ENCODE measurements at places on chromosomes 2 and 18. TPM values are rescaled to one million over a fixed set of nuclear protein-coding genes. Genes with fewer than 3 reads are reported as not detected.
A peak's percentile ranks its signal among the peaks of the same experiment; 100 is the strongest.

DNA sequence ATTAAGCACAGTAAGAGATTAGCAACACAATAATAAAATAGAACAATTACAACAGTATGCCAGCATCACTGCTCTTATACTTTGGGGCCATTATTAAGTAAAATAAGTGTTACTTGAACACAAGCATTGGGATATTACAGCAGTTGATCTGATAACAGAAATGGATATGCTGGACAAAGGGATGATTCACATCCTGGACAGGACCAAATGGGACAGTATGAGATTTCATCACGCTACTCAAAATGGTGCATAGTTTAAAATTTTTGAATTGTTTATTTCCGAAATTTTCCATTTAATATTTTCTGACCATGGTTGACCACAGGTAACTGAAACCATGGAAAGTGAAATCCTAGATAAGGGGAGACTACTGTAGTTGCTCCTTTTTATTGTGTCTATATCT is 138.2 kb downstream of the UBR3 start:
- ATAC-seq, result no peak

DNA sequence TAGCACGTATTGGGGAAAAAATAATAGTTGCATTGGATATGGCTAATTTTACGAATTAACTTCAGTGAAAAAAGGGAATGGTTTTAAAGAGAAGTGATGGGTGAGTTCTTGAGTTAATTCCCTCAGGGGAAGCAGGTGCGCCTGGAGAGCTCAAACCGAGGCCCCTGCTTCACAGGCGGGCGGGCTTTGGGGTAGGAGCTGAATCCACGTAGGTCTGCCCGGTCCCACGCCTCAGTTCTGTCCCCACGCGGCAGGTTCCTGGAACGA is 44.1 kb downstream of the GORASP2 start:
- ATAC-seq, result no peak

PSMA8 gene
- total RNA-seq, result not detected

- ATAC-seq, result peak; percentile 89
Measured at GRCh38 chr18:67783196-67783946, 266.9 kb upstream of the DSEL start.

DNA sequence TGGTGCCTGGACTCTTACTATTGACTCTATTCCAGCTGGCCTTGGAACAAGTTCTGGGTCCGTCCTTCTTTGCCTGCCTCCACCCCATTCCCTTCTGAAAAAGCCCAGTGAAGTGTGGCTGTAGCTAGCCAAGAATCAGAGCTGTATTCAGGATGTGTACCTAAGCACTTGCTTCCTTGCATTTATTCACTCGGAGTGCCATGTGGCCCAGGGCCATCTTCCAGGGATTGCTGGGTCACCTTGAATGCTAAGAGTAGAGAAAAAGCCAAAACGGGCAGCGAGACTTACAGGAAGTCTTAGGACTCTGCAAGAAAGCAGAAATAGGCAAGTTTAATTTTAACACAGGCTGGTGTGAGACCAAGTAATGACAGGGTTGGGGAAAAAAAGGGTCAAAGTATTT is 4.1 kb downstream of the ITGA6 start:
- no peak for ATAC-seq

FBXO48 gene
- total RNA-seq, result 2.3 TPM

- no peak for ATAC-seq
Measured at GRCh38 chr2:111194835-111195621, 74.3 kb downstream of the BCL2L11 start.

GRCh38 chr18:51192026-51192425 is 5.5 kb downstream of the MEX3C start:
- no peak for ATAC-seq

DNA sequence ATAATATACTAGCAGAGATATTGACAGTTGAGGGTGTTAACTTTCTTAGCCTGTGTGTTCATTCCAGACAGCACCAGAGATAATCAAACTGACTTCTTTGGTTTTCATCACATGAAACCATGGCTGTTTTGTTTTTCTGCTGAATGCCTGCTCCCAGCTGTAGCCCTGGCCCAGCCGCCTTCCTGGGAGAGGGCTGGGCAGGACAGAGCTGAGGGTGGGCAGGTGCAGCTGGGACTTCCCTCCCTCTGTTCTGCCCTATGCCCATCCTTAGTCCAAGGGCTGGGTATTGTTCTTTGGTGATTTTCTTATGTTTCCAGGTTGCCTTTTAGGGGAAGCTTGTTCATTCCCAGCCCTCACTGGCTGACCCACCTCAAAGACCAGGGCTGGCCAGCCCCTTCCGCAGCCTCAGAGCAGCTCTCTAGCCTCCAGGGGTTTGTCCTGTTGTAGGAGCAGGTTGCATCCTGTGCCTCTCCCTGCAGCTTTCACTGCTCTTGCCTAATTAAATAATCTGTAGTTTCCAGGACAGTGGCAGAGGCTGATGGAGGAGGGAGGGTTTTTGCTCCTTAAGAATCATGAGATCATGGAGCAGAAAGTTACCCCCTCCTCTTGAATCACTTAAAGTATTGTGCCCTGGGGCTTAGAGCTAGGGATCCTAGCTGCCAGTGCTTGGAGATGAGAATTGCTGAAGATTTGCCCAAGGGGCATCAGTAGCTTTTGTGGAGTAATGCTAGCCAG is 61.4 kb downstream of the MTCL1 start:
- ATAC-seq, result no peak

DNA sequence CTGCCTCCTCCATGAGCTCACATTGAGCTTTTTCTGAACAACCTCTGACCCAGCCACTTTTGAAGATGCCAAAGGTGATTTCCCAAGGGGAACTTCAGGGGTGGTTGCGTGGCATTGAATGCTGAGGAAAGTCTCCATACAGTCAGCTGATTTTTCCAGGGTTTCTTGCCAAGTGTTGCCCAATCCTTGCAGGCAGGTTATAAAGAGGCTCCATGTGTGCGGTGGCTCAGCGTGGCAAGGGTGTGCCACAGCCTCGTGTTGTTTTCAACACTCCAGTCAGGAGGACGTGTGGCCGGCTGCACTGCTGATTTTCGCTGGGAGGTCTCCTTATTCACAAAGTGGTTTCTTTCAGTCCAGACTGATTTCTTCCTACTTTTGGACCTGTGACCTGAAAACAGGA is 81.4 kb upstream of the GATA6 start:
- ATAC-seq, result no peak

VWA3B gene
- total RNA-seq, result not detected

DNA sequence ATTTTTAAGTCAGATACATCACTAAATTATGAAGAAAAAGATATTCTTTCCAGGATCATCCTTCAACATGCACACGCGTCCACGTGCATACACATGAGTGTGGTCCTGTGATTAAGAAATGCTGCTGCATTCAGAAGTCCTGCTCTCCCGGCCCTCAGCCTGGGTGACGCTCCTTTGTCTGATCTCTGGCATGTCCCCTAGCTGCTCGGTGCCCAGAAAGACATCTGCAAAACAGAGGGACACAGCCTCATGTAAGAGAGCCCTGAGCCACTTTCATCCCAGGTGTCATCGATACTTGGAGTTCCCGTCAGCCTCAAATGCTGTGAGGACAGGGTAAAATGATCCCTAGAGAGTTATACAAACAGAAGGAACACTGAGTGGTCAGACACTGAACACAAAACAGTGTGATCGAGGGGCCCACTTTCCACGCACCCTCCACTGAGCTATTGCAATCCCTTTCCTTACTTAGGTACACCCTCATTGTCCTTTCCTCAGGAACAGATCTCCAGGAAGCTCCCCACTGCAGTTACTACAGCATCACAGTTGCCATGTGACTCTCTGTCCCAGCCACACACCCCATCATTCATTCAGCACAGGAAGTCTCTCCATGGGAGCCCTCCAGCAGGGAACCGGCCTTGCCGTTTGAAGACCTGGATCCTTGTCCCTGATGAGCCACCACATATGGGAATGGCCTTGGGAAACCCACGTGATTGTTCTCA is 32.1 kb downstream of the CRACDL start:
- ATAC-seq, result no peak

PLGLB1 gene
- total RNA-seq, result 2.4 TPM

DNA sequence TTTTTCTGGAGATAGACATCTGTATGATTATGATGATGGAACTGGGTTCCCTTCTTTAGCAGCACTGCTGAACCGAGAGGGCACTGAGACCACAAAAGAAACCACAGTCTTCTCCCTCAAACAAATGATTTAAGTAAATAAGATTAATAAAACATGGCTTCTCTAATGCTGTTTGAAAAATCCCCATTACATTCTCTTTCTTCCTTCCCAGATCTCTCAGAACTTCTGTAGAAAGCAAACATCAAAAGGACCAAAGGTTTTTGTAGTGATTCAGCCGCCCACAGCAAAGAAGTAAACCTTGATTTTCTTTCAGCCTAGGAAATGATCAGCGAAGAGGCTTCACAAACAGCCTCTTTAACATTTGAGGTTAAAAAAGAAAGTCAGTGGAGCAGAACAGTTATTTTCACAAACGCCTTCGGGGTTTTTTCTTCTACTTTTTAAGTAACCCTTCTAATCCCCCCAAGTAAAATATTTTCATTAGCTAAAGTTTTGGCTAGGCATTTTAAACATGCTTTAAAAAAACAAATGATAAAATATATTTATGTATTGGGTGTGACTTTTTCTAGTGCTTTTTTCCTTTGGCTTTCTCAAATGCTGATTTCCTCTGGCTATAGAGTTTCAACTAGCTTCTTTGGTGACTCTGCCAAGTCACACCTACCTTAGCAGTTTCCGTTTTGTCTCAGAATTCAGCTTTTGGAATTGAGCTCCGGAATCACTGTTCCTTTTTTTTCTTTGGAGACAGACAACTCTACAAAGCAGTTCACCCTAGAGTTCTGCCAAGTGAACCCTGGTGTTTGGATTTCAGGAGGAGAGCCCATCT is 89.6 kb downstream of the UPP2 start:
- ATAC-seq, result peak; percentile 84

DNA sequence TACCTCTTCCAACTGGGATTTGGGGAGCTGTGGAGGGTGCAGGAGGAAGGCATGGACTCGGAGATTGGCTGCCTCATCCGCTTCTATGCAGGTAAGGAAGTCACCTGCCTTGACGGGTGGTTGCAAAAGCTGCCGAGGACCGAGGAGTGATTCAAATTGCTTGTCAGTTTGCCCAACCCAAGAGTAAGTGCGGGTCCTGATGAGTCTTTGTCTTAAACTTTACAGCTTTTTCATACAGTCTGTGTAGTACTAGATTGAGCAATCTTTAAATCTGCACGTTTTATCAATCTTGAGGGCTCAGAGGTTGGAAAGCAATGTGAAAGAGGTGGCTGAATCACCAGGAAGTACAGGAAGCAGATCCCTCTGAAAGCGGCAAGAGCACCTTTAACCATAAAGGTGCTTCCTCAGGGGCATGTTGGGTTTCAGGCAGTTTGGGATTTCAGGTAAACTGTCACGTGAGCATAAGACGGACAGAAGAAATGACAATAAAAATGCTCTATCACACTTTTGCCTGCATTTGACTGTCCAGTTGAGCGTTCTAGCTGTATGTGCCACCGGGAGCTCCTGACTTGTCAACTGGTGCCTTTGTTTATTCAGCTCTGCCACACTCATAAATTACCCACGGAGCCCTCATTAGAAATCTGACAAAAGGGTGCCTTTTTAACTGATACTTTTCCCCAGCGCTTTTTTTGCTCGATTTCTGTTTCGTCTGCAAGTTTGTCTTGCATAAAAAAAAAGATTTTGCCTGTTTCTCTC is 2.0 kb downstream of the PHLPP1 start:
- peak; percentile 23 for ATAC-seq

CPS1 gene
- 1.3 TPM for total RNA-seq

- no peak for ATAC-seq
Measured at GRCh38 chr2:165070076-165070475, 114.8 kb upstream of the SLC38A11 start.

- ATAC-seq, result no peak
Measured at GRCh38 chr2:5696404-5696944, 4.3 kb downstream of the SOX11 start.

DNA sequence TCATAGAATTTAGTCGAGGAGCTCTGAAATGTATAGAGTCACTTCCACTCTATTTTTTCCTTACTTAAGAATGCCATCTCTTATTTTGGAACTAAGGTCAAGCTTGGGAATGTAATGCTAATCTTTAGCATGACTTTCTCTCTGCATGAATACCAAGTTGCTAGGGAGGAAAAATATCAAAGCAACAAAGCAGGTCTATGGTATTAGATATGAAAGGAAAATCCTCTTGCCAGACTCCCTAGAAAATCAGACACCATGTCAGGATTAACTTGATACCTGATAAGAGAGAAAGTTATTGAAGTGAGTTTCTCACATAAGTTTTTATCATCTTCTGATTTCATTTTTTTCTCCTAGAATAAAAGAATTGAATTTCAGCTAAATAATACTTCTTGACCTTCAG is 341.7 kb upstream of the ZNF804A start:
- ATAC-seq, result no peak

DNA sequence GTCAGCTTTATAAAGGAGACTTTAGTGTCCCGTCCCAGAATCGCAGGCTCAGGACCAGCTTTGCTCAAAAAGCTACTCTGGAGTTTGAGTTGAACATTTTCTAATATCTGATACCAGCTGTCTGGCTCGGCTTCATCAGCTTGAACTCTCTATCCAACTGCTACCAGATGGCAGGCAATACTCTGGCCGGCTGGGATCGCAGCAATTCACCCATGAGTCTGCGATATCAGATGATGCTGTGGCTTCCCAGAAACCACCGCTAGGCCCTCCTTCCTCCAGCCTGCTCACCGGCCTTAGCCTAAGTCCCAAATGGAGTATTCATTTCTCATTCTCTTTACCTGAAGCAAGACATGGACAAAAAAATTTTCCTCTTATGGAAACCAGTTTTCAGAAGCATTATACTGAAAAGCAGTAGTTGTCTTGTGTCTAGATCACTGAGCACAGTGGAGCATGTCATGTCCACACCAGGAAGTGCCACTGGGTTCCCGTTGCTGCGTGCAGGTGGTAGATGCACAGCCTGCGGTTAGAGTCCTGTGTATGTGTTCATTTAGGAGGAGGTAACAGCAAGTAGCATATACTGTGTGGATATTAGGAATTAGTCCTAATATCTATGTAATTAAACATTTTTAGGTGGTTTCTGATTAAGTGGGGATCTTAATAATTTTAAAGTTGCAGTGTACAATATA is 162.0 kb upstream of the SOX11 start:
- no peak for ATAC-seq

GRCh38 chr2:98297817-98298682 is 48.2 kb upstream of the CNGA3 start:
- no peak for ATAC-seq

SLC23A3 gene
- total RNA-seq, result 2.9 TPM

DNA sequence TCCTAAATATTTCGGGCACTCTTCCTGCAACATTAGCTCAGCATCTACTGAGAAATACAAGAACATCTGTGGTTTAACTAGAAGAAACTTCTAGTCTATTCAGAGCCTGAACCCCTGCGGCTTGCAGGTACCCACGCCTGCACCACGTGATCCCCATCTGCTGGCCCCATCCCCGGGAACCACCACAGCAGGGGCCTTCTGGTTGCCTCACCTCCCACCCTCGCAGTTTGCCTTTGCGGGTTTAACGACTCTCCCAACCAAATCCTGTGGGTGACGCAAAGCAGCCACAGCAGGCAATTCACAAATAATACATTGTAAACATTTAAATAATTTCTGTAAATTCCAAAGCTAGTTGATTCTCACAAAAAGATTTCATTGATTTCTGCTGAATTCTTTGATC is 90.2 kb upstream of the TMEM18 start:
- ATAC-seq, result peak; percentile 54

DNA sequence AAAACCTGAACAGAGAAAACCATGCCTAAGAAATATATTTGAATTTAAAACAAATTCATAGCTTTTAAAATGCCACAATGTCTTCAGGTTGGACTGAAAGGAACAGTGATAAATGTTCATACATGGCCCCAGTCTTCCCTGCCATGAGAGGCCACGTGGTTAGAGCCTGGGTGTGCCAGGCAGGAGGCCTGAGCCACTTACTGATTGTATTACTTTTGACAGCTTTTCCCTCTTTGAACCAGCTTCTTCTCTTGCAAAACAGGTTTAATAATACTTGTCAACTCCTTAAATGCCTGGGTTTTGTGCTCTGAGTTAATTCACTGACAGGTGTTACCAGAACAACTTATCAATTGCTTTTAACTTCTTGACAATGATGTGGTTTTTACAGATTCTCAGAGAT is 27.0 kb downstream of the RBKS start:
- no peak for ATAC-seq

Measured in activated T-helper 17 cell treated with anti-CD3 and anti-CD28 coated beads, Interleukin-2, amount 50 U/mL, for 72 hours (primary cell).